H7 (cell line): ENCODE measurements at places on chromosomes 1 and 21. TPM values are rescaled to one million over a fixed set of nuclear protein-coding genes. Genes with fewer than 3 reads are reported as not detected.

The IL6R gene
- 8.6 and 10.3 TPM in 2 replicates for total RNA-seq

The MAP3K6 gene
- total RNA-seq, result 10.7 and 14.6 TPM in 2 replicates

The ARMH1 gene
- total RNA-seq, result 0.62 TPM in 1 of 2 replicates, not detected in the other

The CITED4 gene
- 13.9 and 15.7 TPM in 2 replicates for total RNA-seq

The SH2D2A gene
- total RNA-seq, result 4.3 and 8.4 TPM in 2 replicates

The FAM43B gene
- 4.1 and 6.1 TPM in 2 replicates for total RNA-seq

The IFT25 gene
- 25.7 and 30.0 TPM in 2 replicates for total RNA-seq

The HSD11B1 gene
- total RNA-seq, result not detected in 2 replicates

The CELF3 gene
- total RNA-seq, result 0.07 TPM in 1 of 2 replicates, not detected in the other

The KCNN3 gene
- total RNA-seq, result 0.18 and 0.62 TPM in 2 replicates

The RNASEL gene
- total RNA-seq, result 0.85 and 1.2 TPM in 2 replicates

The MYOM3 gene
- total RNA-seq, result 0.03 and 0.11 TPM in 2 replicates

The NPL gene
- total RNA-seq, result 2.0 and 8.1 TPM in 2 replicates

The HEYL gene
- total RNA-seq, result 0.63 and 0.94 TPM in 2 replicates

The PGLYRP4 gene
- not detected in 2 replicates for total RNA-seq

The CACNA1S gene
- not detected in 2 replicates for total RNA-seq

The TNFRSF4 gene
- total RNA-seq, result 0.07 and 0.89 TPM in 2 replicates

The GSTM1 gene
- not detected in 2 replicates for total RNA-seq

The TCHH gene
- not detected in 2 replicates for total RNA-seq

The LRRC3 gene
- total RNA-seq, result 3.8 and 4.6 TPM in 2 replicates

The IGSF9 gene
- 4.4 and 6.1 TPM in 2 replicates for total RNA-seq

The TGFB2 gene
- 0.67 and 2.1 TPM in 2 replicates for total RNA-seq

The BSND gene
- total RNA-seq, result 0.30 and 0.62 TPM in 2 replicates

The IFI44L gene
- 0.48 TPM in 1 of 2 replicates, not detected in the other for total RNA-seq

The GIPC2 gene
- total RNA-seq, result 0.07 and 0.26 TPM in 2 replicates

The NTMT2 gene
- total RNA-seq, result 0.28 TPM in 1 of 2 replicates, not detected in the other

The NBPF15 gene
- total RNA-seq, result 16.8 and 17.4 TPM in 2 replicates

The LHX8 gene
- total RNA-seq, result not detected in 2 replicates

The KLHDC9 gene
- 21.9 and 23.2 TPM in 2 replicates for total RNA-seq

The DPM3 gene
- 119 and 193 TPM in 2 replicates for total RNA-seq

The ODR4 gene
- 18.1 and 28.5 TPM in 2 replicates for total RNA-seq

The FOXE3 gene
- total RNA-seq, result 0.14 TPM in 1 of 2 replicates, not detected in the other

The BCL2L15 gene
- not detected in 2 replicates for total RNA-seq

The HHIPL2 gene
- total RNA-seq, result 0.04 and 0.31 TPM in 2 replicates

The TTLL7 gene
- total RNA-seq, result 3.1 and 3.7 TPM in 2 replicates

The MARK1 gene
- total RNA-seq, result 13.9 and 16.3 TPM in 2 replicates

The PTGFR gene
- total RNA-seq, result not detected in 2 replicates

The CD53 gene
- total RNA-seq, result 0.14 and 0.26 TPM in 2 replicates

The CFHR1 gene
- not detected in 2 replicates for total RNA-seq

The KIF21B gene
- 12.7 and 14.1 TPM in 2 replicates for total RNA-seq

The KIAA0319L gene
- total RNA-seq, result 68.5 and 84.0 TPM in 2 replicates

The IL20 gene
- not detected in 2 replicates for total RNA-seq

The LACTBL1 gene
- 0.74 TPM in 1 of 2 replicates, not detected in the other for total RNA-seq

The PKP1 gene
- total RNA-seq, result not detected in 2 replicates

The DCDC2B gene
- total RNA-seq, result not detected in 2 replicates

The SELP gene
- total RNA-seq, result not detected in 2 replicates

The CGN gene
- total RNA-seq, result 18.5 and 20.3 TPM in 2 replicates

The CHI3L2 gene
- total RNA-seq, result not detected in 2 replicates

The BTBD19 gene
- total RNA-seq, result 0.78 and 1.4 TPM in 2 replicates

The UBL4B gene
- not detected in 2 replicates for total RNA-seq

The BGLAP gene
- 1.4 and 2.7 TPM in 2 replicates for total RNA-seq

The ARTN gene
- total RNA-seq, result 9.7 and 11.3 TPM in 2 replicates

The C1orf210 gene
- total RNA-seq, result 1.5 and 2.0 TPM in 2 replicates

The C8B gene
- total RNA-seq, result not detected in 2 replicates

The VAV3 gene
- total RNA-seq, result 5.3 and 7.6 TPM in 2 replicates

The ORC1 gene
- total RNA-seq, result 94.3 and 95.0 TPM in 2 replicates

The MTX1 gene
- 180 and 221 TPM in 2 replicates for total RNA-seq

The RGSL1 gene
- total RNA-seq, result not detected in 2 replicates

The APCS gene
- not detected in 2 replicates for total RNA-seq
